Uterus (tissue), 4 donors: ENCODE measurements at places on chromosomes 7 and 10. TPM values are rescaled to one million over a fixed set of nuclear protein-coding genes. Genes with fewer than 3 reads are reported as not detected.

- DNase-seq = no peak
These were observed 281.6 kb downstream of the HGF start for GRCh38 chr7:81488210-81488609.

Gene FAM221A
- total RNA-seq = 6.4 TPM

Gene MSS51
- total RNA-seq = 7.3 TPM

Gene CUBN
- 4.0 TPM for total RNA-seq
